ENCODE measurements at places on chromosomes 16 and 17.

DNA sequence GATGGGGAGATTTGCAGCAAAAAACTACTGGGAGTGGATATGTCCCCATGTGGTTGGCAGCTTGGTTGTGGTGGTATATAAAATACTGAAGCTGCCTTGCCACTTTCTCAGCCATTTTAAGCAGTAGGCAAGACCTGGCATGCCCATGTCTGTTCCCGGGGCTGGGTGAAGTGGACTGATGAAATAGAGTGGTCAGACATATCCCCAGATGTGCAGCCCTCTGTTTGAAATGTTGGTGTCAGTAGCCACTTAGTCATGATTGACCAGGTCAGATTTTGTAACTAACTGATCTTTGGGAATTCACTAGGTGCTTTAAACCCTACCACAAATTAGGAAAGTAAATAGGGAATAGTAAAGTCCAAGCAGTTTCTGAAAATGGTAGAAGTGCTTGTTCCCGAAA is 151.6 kb downstream of the PHKB start:
- no peak for DNase-seq

GRCh38 chr16:4277987-4278513 is 5.2 kb upstream of the TFAP4 start:
- DNase-seq: no peak

GRCh38 chr17:61063528-61063927 is 336.1 kb upstream of the TBX2 start:
- no peak for DNase-seq

DNA sequence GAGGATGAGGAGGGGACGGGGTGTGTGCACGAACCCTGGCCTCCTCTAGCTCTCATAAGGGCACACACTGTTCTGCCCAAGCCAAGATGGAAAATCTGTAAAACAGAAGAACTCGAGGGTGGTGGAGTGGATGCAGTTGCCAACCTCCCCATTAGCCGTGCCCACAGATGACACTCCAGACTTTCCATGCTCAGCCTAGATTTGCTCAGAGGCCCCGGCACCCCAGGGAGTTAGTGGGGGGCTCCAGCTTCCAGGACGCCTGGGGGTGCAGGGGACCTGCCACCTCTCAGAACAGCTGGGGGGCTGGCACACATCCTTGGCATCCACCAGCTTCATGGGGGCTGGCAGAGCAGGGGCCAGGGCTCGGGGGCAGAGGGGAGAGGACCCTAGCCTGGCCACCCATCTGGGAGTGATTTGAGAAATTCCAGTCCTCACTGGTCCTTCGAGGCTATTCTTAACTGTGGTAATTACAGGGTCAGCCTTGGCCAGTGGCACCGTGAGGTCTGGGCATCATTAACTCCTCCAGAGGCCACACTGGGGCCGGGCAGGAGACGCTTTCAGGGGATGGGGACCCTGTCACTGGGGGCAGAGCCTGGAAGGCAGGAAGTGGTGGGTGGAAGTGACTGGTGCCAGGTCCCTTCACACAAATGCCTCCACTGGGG is 14.3 kb downstream of the VASN start:
- DNase-seq: no peak

DNA sequence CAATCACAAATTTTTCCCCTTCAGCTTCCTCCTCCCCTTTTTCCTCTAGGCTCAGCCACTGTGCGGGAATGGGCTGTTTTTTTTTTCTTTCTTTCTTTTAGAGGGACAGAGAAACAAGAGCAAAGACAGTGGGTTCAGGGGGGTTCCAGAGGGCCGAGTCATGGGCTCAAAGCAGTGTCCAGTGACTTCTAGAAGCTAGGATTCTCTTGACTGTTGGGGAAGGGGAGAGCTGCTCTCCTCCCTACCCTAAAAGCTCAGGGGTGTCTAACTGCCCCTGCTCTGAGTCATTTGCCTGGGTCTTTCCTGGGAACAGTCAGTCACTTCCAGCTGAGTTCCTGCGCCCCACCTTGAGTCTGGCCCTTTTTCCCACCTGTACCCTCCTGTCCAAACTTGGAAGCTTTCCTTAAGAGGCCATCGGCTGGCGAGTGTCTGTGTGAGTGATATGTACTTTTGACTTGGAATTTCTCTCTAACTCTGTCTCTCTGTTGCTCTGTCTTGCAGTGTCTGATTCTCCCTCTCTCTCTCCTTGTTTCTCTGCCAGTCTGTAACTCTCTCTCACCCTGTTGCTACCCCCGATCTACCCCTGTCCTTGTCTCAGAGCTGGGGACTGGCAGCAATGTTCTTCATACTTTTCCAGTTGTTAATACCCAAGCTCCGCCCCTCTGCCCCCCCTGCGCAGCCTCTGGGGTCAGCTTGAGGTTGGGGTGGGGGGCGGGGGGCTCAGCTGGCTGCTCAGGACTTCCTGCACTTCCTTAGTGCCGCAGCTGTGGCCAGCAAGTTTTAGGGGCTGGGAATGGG is 2.4 kb downstream of the THRA start:
- no peak for DNase-seq

GRCh38 chr16:80899809-80900592 is 95.6 kb upstream of the CDYL2 start:
- peak; percentile 21 for DNase-seq

GRCh38 chr17:76121932-76122430 is 18.4 kb upstream of the EXOC7 start:
- no peak for DNase-seq

GRCh38 chr17:40074175-40074512 is 11.4 kb downstream of the THRA start:
- no peak for DNase-seq

DNA sequence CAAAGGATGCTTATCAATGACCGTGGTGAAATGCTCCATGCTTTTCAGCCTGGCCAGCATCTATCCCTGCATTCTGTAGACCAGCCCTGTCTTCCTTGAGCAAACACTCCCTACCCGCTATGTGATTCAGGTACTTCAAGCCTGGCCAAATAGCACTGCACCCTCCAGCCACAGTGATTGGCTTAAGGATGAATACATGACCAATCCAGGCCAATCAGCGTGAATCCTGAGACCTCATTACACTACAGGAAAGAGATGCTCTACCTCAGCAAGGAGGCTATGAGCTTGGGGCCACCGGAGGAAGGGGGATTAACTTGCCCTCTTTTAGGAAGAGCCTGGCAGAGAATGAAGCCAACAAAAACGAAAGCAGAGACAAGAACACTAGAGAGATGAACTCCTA is 162.5 kb downstream of the ZNF423 start:
- DNase-seq: no peak

DNA sequence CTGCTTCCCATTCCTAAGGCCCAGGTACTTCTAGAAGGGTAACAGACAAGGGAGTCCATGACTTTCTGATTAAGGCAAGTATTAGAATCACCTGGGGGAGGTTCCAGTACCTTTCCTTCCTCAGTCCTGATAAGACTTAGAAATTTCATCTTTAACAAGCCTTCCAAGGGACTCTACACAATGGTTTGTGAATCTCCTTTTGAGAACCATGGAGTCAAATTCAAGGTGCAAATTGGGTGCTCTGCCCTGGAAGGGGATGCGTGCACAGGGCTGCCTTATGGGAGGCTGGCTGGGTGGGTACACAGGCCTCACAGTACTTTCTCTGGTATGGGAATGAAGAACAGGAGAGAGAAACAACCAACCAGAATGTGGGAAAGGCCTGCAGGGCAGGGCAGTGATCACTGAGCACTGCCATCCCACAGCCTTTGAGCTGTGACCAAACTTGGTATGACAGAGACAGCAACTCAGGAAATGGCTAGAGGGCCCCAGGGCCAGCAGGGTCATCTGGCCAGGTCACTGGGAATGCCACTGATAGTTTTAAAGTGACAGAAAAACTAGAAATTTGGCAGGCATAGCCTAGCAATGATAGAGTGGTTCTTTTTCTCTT is 3.6 kb upstream of the TMIGD1 start:
- no peak for DNase-seq

DNA sequence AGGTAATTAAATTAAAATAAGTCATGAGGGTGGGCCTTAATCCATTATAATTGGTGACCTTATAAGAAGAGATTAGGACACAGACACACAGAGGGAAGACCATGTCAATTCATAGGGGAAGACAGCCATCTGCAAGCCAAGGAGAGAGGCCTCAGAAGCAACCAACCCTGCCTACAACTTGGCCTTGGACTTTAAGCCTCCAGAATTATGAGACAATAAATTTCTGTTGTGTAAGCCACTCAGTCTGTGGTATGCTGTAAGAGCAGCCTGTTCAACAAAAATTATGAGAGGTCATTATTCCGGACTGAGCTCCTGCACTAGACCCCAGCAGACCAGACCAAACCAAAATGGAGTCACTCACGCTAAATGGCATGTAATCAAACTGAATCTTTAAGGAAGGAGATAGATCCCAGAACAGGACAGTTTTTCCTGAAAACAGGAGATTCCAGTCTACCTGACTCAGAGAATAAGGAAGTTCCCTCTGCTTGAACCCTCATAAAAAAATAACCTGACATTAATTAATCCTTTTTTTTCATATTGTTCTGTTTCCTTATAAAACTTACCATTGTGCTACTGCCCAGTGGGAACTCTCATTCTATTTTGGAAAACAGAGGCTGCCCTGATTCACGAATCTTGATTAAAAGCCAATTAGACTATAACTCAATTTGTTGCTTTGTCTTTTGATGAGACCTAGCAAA is 74.3 kb downstream of the DNAH3 start:
- no peak for DNase-seq

DNA sequence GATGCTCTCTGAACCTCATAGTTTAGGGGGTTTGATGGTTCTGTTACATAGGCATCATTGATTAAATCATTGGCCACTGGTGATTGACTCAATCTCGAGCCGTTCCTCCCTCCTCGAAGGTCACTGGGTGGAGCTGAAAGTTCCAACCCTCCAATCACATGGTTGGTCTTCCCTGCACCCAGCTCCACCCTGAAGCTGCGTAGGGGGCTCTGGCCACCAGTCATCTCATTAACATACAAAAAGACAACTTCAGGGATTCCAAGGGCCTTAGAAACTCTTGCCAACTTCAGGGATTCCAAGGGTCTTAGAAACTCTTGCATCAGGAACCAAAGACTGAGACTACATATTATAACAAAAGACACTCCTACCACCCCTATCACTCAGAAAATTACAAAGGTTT is 306.5 kb upstream of the TNRC6C start:
- DNase-seq: no peak

DNA sequence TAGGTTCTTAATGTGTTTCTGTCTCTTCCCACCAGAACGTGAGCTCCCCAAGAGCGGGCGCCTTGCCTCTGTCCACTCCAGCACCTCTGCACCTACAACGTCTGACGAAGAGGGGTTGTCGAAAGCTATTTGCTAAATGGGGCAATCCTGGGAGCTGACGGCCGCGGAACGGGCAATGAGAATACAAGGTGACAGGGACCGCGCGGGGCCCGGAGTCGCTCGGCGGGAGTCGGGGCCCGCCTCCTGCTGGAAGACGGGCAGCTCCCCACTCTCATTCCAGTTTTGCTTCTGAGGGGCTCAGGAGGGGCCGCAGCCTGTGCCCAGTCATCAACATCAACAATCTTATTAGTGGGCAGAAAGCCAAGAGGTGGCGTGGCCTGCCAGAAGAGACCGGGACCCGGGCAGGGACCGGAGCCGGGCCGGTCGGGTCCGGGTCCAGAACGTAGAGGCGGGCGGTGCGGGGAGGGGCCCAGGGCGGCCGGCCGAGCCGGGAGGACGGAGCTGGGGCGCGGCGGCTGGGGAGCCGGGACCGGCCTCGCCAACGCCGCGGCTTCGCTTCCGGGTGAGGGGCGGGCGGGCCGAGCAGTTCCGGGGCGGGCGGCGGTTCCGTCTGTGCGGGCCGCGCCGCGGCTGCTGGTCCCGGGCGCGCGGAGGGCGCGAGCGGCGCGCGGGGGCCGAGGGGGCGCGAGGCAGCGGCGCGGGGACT is at the start of gene MOSMO:
MOSMO (plus strand) TSS at position 603 of the 706 bp plus-strand sequence. CDS start 191 bp downstream, outside the sequence.
- DNase-seq: no peak

DNA sequence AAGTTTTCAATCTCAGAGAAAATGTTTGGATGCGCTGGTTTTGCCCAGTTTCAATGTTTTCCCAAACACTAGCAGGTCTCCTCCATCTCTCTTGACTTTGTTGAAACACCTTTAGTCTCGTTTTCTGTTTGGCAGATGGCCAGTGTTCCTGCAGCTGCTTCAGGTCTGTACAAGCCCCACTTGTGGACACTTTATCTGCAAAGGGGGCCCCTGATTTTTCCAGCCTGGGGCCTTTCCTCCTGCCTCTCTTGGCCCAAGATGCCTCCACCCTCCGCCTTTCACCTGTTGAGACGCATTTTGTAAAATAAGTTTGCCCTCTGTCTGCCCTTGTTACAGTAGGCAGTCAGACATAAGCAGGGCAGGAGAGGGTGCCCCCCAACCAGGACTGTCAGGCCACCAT is 21.8 kb upstream of the PRM1 start:
- no peak for DNase-seq

DNA sequence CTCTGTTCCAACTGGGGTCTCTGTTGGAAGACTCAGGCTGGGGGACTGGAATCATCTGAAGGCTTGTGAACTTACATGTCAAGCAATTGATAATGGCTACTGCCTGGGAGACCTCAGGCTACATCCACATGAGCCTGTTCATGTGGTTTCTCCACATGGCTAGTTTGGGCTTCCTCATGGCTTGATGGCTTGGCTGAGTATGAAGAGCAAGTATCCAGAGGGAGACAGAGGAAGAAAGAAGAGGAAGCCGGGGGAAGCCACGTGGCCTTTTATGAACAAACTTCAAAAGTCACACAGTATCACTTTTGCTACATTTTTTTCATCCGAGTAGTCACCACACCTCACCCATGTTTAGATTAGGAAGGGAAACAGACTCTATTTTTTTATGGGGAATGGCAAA is 158.9 kb downstream of the TRIM37 start:
- no peak for DNase-seq

GRCh38 chr17:76993651-76994050 is 125.4 kb downstream of the MGAT5B start:
- DNase-seq: no peak

GRCh38 chr16:68370581-68371275 is 59.9 kb downstream of the PRMT7 start:
- no peak for DNase-seq

- no peak for DNase-seq
Measured at GRCh38 chr16:68539711-68540239, 684 bp downstream of the ZFP90 start.

GRCh38 chr16:23502466-23502865 is 7.8 kb downstream of the GGA2 start:
- no peak for DNase-seq

GRCh38 chr17:71809537-71809936 is 311.3 kb upstream of the SOX9 start:
- DNase-seq: no peak

GRCh38 chr17:41343029-41343428 is 7.6 kb downstream of the KRT33A start:
- DNase-seq: no peak

GRCh38 chr17:21215935-21216334 is 2.0 kb upstream of the TMEM11 start:
- DNase-seq: no peak

- DNase-seq: no peak
Measured at GRCh38 chr17:77101521-77102410, 39.0 kb upstream of the SEC14L1 start.
